ENCODE measurements at places on chromosomes 2 and 18. TPM values are rescaled to one million over a fixed set of nuclear protein-coding genes. Genes with fewer than 3 reads are reported as not detected.

DNA sequence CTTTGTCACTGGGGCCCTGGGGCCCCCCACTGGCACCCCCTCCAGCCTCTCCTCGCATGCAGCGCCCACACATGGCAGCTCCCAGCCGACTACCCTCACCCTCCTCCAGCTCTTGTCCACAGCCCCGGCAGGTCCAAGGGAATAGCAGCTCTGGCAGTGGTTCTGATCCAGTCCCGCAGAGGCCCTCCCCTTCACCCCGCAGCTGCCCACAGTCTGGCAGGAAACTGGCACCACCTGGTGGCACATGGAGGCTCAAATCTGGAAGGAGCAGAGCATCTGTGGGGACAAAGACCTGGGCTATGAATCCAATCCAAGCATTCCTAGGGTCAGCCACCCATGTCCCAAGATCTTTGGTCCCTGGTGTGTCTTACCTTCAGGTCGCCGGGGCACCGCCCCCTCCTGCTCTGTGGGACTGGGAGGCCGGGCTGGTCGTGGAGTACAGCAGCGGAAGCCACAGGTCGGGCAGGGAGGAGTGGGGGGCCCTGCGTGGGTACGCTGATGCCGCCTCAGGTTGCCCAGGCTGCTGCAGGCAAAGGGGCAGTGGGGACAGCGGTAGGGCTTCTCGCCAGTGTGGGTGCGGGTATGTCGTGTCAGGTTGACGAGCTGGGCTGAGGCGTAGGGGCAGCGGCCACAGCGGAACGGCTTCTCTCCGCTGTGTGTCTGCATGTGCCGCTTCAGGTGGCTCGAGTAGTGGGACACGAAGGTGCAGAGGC is 2.3 kb downstream of the ZNF513 start:
- peaks cover 6% of the 10 kb centered on the region for H3K4me1 ChIP-seq
- H3K36me3 ChIP-seq: peaks cover 61% of the 10 kb centered on the region
- H3K27me3 ChIP-seq: no peaks in the 10 kb centered on the region
- H3K4me3 ChIP-seq: no peak overlapping the region
- no peak for DNase-seq
- no peak overlapping the region for H3K27ac ChIP-seq

GRCh38 chr2:146305164-146305563 is 1539.7 kb upstream of the ACVR2A start:
- H3K27me3 ChIP-seq: no peaks in the 10 kb centered on the region
- no peaks in the 10 kb centered on the region for H3K4me1 ChIP-seq
- H3K36me3 ChIP-seq: no peaks in the 10 kb centered on the region
- H3K27ac ChIP-seq: no peak overlapping the region
- H3K4me3 ChIP-seq: no peak overlapping the region

DNA sequence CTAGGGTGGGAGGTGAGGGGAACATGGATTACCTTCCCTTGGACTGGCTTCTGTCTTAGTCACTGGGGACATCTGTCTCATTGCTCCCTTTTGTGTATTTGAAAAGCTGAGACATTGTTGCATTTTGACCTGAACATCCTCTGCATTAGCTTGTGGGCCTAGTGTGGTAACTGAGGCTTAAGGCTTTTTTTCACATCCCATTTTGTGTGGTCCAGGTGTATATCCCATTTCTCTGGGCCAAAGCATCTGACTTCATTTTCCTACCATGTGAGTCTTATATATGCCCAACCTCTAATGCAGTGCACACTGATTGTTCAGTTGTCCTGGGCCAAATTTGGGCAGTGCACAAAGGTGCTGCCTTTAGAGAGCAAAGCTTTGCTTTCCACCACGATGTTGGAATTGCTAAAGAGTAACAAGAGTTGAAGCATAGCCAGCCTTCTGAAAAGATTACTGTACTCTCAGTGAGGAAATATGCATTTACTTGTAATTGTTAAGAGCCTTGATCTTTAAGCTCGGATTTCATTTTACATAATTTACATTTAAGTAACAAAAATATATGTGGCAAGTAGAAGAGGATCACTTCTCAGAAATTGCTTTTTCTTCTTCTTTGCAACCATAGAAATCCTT is 13.3 kb downstream of the PRKCE start:
- DNase-seq: peak; percentile 29
- H3K4me3 ChIP-seq: no peak overlapping the region
- H3K4me1 ChIP-seq: peaks cover 9% of the 10 kb centered on the region
- no peak overlapping the region for H3K27ac ChIP-seq
- no peaks in the 10 kb centered on the region for H3K36me3 ChIP-seq

DNA sequence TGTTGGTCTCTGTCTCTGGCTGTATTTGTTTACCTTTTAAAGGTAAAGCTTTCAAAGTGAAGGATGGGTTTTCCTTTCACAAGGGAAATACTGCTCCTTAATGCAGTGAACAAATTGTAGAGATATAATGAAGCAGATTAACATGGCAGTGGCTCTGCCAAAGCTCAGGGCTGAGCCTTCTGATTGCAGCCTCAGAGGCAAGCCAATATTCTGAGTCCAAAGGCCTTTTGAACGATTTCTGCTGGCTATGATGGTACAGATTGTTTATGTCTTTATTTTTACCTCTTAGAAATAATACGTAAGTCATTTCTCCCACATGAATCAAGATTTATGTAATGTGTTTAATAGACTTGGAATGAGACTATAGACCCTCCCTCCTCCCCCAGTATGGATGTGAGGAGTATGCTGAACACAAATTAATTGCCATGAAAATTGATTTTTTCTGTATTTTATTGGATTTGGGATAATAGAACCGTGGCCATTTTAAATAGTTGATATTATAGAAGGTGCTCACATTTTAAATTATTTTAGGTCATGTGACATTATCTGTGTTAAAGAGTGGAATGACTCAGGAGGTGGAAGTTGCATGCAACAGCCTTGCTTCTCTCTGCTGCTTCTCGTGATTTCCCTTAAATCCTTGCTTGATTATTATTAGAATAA is 772 bp downstream of the SCN2A start:
- H3K27ac ChIP-seq: no peak overlapping the region
- H3K4me1 ChIP-seq: no peaks in the 10 kb centered on the region
- no peaks in the 10 kb centered on the region for H3K36me3 ChIP-seq
- no peak for DNase-seq

GCG gene
- not detected for total RNA-seq

MFSD2B gene
- total RNA-seq: not detected

DNA sequence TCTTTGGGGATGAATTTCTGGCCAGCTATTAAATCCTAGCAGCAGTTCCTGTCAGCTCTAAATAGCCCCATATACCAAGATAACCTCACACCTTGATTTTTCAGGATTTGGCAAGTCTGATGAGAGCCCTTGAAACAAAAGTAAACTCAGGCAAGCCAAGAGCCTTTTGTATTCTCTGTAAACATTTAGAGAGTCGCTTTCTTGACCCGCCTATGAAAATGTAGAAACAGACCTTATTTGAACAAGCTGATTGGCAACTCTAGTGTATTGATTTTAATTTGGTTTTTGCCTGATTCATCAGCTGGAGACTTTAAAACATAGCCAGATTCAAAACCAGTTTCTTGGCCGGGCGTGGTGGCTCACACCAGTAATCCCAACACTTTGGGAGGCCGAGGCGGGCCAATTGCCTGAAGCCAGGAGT is 43.4 kb downstream of the CABLES1 start:
- H3K27ac ChIP-seq: no peak overlapping the region
- DNase-seq: no peak
- H3K27me3 ChIP-seq: no peaks in the 10 kb centered on the region

ABCB11 gene
- total RNA-seq: not detected

STK25 gene
- total RNA-seq: 203 TPM

GRCh38 chr2:66433945-66434678 is 813 bp upstream of the MEIS1 start:
- H3K4me3 ChIP-seq: peak overlapping the region; percentile 99
- peaks cover 5% of the 10 kb centered on the region for H3K4me1 ChIP-seq
- peak overlapping the region; percentile 99 for H3K27ac ChIP-seq
- no peaks in the 10 kb centered on the region for H3K27me3 ChIP-seq
- DNase-seq: peak; percentile 76

YES1 gene
- 62.0 TPM for total RNA-seq

PID1 gene
- 0.83 TPM for total RNA-seq

DNA sequence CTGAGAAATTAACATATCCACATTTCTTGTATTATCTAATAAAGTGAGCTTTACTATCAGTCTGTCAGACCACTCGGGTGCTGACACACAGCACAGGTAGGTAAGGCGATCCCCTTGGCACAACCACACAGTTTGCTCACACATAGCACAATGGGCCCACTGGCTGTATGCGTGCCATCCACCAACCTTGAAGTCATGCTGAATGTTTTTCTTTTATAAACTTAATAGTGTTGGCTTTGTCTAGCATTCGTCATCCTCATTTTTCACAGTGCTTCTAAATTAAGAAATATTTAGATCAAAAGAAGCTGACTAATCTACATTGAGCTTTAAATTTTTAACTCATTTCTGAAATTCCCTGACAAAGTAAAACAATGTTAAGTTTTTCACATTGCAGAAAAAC is 50.0 kb upstream of the PAPOLG start:
- H3K4me1 ChIP-seq: no peaks in the 10 kb centered on the region
- H3K4me3 ChIP-seq: no peak overlapping the region
- no peak overlapping the region for H3K27ac ChIP-seq
- H3K36me3 ChIP-seq: no peaks in the 10 kb centered on the region
- peak; percentile 43 for DNase-seq
- no peaks in the 10 kb centered on the region for H3K27me3 ChIP-seq

DNA sequence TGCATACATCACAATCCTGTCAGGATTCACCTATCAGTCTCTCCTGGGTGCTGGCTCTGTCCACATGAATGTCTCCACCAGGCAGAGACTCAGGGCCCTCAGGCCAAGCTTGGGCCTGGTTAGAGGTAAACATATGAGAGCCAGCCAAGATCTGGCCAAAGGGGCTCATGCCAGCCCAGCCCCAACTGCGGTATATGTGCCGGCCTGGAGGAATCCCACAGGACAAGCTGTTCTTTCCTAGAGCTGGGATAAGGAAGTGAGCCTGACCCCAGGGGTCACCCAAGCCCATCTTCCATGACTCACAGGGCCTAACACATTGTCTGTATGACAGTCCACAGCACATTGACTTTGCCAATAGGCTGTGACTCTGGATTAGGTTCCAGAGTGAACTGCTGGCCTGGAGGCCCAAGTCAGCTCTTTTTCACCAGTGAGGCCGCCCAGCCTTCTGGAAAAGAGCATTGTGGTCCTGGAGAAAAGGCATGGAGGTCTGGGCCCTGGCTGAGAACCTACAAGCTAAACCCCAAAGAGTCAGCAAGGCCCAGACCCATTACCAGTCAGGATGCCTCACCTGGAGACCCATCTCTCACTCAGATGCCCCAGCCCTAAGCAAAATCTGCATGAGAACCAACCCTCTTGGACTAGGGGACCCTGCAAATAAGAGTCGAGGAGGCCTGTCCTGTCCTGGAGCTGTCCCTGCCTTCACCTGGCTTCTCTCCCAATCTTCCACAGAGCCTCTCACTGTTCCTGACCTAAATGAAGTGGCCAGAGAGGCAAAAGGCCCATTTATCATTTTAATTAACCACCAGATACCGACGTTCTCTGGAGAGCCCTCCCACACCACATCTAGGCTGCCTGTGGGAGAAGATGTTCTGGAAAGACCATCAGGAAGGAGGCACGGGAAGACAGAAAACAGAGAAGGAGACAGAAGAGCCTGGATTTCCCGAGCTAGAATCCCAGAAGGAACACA is 120.9 kb upstream of the PKDCC start:
- no peak for DNase-seq
- no peak overlapping the region for H3K4me3 ChIP-seq
- H3K27ac ChIP-seq: no peak overlapping the region
- no peaks in the 10 kb centered on the region for H3K36me3 ChIP-seq
- peaks cover 7% of the 10 kb centered on the region for H3K4me1 ChIP-seq
- peaks cover 5% of the 10 kb centered on the region for H3K27me3 ChIP-seq

CAVIN2 gene
- 11.5 TPM for total RNA-seq

DNA sequence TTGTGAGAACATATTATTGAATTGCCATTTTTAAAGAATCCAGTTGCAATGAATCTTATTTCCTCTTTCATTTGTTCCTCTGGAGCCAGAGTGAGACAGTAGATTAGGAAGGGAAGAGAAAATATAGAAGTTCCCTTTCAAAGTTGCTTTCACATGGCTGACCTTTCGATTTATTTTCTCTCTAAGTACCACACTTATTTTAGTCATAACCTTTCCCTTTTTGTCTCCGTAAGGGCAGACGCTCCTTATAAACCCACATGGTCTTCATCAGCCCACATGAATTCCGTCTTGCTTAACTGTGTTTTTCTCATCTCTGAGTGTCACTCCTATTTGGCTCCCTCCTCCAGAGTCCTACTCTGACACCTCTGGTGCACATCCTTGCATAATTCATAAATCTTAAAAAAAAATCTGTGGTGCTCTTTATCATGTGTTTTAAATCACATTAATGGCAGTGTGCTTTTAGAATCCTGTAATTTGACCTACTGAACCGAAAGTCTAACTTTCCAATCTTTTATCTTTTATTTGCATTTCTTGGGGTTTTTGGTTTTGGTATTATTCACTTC is 38.5 kb upstream of the ZNF396 start:
- peak; percentile 5 for DNase-seq
- H3K27me3 ChIP-seq: peaks cover 13% of the 10 kb centered on the region
- no peaks in the 10 kb centered on the region for H3K4me1 ChIP-seq
- no peaks in the 10 kb centered on the region for H3K36me3 ChIP-seq
- no peak overlapping the region for H3K27ac ChIP-seq

DNA sequence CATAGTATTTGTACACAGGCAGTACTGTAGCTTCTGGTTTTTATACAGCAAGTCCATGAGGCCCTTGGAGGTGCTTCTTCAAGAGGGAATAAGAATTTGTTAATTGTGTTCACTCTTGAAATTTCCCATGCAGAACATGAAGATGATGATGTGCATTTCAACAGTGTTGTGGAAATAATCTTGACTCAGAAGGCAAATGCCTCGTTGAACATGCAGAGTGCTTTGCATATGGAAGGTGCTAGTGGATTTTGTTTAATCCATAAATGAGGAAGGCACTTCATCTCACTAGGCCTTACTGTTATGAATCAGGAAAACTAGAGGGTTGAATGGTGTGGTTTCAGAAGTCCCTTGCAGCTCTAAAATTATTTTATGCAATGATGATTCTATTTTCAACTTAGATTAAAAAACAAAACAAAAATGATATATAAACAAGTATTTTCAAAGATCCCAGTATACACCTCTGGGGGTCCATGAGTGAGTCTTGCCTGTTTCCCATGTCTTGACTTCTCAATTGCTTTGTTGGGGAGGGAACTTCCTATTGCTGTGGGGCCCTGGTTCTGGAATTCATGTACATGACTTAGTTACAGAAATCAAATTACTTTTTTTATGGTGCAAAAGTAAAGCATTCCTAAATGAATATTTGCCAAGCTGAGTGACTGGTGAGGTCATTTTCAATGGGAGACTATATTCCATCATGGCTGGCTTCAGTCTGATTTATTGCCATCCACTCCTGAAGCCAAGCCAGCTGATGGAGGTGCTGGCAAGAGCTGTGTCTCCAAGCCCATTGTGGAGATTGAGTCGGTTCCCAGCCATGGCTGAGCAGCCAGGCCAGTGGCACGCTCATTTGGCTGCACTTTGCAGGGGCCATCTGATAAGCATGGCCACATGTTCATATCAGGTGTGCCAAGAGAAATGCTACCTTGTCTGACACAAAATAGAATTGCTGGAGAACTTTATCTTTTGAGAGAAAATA is 56.5 kb downstream of the MGAT5 start:
- H3K27me3 ChIP-seq: no peaks in the 10 kb centered on the region
- no peaks in the 10 kb centered on the region for H3K36me3 ChIP-seq
- no peak for DNase-seq
- H3K27ac ChIP-seq: no peak overlapping the region
- peaks cover 5% of the 10 kb centered on the region for H3K4me1 ChIP-seq

SNTG2 gene
- total RNA-seq: 0.56 TPM

Measured in IMR-90 (cell line).